ENCODE measurements at places on chromosomes 6 and 20.

DNA sequence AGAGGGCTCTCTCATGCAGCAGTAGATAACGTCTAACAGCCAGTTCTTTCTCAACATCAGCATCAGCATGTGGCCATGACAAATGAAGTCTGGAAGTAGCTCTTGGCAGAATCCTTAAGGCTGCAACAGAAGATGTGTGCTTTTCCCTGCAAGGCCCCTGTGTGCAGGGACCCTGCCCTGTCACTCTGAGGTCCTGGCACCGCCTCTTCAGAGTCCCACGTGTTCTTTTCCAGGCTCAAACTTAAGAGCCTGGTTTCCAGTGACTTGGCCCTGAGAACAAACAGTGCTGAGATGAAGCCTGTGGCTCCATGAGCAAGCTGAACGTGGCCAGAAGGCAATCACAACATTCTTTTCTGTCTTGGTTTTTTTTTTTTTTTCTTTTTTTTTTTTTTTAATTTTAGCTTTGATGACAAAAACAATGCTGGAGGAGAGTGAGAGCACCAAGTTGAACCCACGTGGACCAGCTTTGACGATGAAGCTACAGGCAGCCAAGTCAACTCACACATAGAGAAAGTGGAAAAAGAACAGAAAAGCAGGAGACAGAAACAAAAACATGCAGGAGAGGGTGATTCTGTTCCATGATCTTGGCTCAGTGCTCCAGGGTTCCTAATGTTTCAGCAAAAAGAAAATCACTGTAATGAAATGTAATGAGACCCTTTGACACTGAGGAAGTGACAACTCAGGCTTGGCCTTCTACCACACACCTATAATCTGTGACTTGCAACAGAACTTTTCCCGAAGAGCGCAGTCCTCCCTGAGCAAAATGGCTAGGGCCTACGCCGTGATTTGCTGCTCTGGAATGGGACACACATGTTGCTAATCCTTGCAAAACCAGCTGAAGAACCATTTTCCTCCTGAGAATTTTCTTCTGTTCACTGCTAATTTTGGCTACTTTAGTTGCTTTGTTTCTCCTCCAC lies 86.1 kb downstream of the FOXC1 start:
- no peak for DNase-seq

DNA sequence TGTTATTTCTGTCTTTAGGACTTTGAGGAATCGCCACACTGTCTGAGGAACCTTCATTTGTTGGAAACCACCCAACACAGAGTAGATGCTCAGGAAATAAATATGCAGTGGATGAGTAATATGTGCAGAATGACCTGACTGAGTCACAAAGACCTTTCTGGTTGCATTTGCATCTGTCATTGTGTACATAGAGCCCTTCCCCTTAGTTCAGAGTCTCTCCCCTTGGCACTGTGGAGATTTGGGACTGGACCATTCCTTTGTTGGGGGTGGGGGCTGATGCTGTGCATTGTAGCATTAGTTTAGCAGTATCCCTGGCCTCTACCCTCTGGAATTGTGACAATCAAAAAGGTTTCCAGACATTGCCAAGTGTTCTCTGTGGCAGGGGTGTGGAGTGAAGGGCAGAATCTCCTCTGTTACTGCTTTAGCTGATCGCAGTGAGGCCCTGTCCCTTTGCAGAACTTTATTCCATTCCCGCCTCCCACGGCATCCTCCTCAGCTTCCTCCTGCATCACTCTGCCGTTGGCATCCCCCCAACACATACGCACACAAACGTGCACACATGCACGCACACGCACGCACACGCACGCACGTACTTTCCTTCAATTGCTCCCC lies 64.5 kb downstream of the EYA2 start:
- no peak for DNase-seq

DNA sequence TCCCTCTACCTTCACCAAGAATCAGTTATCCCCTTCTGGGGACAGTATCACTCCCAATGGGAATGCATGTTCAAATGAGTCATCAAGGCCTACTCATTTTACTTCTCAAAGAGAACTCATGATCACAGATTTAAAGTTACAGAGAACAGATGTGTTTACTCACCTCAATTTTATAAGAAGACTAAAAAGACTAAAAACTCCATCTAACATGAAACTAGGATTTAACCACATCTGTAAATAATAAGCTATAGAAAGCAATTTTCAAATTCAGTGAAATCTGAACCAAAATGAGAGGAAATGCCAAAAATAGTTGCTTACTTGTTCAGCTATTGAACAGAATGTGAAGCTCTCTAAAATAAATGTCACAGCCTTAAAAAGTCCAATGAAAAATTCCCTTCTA lies 300.1 kb upstream of the KCNQ5 start:
- no peak for DNase-seq

DNA sequence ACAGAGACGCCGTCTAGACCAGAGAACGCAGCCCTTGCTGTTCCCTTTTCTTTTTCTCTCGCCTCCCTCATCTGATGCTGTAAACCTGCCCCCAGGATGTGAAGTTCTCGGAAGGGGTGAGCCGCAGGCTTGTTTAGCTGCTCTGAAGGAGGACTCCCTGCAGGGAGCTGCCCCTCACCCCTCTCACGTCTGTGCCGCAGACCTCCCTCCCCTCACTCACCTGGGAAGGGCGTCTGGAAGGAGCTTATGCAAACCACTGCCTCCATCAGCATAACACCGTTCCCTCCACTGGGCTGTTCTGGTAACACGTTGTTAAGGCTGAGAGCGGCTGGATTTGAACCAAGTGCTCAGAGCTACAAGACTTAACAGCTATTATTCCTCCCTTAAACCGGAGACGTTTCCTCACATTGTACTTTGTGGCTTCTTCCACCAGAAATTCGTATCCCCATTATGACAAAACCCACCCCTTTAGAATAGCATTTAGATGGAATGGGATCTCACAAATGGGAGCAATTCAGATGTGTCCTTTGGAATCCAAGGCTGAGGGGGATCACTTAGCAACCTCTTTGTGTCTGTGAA lies 99.8 kb downstream of the SMOC2 start:
- DNase-seq, result no peak

DNA sequence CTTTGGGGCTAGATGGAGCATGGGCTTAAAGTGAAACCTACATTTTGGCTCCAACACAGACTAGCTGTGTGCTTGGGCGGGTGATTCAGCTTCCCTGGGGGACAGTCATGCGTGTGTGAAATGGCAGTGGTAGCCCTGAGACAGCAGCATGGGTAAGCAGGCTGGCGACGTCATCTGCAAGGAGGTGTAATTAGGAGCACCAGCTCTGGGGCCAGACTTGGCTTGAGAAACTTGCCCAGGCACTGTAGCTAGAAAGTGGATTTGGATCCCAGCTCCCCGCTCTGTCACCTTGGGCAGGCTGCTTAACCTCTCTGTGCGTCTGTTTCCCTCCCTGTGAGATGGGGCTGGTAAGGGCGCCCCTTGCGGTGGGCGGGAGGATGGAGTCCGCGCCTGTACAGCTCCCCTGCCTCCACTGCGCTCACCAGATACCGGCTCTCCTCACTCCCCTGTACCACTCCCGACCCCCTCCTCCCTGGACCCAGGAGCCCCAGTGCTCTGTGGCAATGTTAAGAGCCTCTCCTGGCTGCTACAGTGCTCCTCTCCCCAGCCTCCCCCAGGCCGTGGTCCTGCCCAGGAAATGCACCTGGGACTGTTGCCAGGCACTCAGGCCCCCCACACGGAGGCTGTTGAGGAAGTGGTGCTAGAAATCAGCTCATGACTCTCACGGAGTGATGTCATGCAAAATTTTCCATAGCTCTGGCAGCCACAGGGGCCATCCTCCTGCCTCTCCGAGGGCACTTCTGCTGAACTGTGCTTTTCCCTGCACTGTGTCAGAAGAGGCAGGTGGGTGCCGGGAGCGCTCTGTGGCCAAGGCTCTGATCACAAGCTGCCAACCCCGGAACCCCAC lies 44.6 kb downstream of the SYNJ2 start:
- DNase-seq, result peak; percentile 90

GRCh38 chr6:16914184-16914583 lies 152.9 kb upstream of the ATXN1 start:
- no peak for DNase-seq

GRCh38 chr6:169723200-169723909 lies 945 bp downstream of the PHF10 start:
- DNase-seq, result peak; percentile 81

DNA sequence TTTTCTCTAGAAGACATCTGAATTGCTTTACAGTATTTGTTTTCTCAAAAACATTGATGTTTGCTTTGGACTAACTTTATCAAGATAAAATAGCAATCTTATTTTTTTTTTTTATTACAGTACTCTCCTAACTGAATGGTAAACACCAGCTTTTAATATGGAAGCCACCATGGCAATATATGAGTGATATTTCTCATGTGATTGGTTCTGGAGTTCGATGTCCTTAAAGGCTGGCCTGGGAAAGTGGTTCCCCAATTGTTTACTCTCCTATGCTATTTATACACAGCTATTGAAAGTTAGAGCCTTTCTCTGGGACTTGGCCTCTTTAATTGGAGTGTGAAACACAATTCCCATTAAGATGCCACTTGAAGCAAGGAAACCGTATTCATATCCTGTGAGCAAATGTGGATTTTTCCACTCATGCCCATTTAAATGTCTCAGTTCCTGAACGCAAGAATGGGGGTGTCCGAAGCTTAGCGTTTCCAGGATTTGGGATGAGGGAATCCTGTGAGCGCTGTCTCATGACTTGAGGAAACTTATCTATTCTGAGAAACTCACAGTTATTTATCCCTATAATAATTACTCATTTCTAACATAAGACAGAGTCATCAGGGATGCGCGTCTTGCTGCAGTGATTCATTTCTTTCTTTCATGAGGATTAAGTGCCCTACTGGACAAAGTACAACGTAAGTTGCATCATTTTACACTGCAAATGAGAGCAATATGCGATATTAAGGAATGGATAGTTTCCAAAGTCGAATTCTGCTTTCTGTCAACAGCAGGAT lies 143.3 kb upstream of the PREP start:
- no peak for DNase-seq

GRCh38 chr20:53707371-53708055 lies 113.9 kb upstream of the ZNF217 start:
- DNase-seq, result peak; percentile 53

- DNase-seq, result no peak
These were observed 7.1 kb upstream of the ADGRG6 start for GRCh38 chr6:142294679-142295078.

DNA sequence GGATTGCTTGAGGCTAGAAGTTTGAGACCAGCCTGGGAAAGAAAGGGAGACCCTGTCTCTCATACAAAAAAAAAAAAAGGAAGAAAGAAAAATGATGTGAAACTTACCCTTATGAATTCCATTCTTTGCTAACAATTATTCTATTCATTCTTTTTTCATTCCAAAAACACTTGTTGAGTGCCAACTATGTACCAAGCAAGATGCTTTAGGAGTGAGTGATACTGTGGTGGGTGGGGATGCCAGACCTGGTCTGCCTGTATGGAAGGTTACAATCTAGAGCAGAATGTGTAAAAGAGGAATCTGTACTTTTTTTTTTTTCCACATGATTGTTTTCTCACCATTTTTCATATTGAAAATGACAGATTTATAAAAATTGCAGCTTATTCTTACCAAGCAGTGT lies 73.8 kb upstream of the TULP1 start:
- DNase-seq, result no peak

DNA sequence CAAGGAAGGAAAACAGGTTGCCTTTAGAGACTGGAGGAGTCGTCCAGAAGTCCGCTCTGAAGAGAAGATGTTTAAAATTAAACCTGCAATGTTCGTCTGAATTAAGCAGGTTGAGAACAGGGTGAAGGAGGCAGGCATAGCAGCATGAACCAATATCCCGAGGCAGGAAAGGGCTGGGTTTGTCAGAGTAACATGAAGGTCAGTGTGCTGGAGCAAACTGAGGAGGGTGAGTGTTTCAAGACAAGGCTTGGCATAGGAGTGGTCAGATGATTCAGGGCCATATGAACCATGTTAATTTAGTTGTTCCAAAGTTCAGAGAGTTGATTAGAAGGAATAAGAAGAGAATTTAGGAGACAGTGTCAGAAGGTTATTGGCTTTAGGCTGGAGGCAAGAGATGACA lies 93.3 kb downstream of the UTRN start:
- DNase-seq, result no peak

DNA sequence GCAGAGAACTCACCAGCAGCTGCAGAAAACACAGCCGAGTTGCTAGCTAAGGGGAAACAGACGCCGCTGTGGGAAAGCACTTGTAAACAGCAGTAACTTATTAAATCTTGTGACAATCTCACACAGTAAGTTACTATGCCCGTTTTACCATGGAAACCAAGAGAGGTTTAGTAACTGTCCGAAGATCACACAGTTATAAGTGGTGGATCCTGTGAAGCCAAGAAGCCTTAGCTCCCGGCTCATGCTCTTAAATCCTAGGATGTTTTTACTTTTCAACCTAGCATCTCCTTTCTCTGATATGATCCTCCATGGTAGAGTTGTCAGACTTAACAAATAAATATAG lies 1.5 kb upstream of the SULF2 start:
- DNase-seq, result no peak

- DNase-seq, result no peak
These were observed 27.4 kb downstream of the NTSR1 start for GRCh38 chr20:62736026-62736406.

GRCh38 chr20:1805161-1805581 lies 90.0 kb upstream of the SIRPA start:
- no peak for DNase-seq

DNA sequence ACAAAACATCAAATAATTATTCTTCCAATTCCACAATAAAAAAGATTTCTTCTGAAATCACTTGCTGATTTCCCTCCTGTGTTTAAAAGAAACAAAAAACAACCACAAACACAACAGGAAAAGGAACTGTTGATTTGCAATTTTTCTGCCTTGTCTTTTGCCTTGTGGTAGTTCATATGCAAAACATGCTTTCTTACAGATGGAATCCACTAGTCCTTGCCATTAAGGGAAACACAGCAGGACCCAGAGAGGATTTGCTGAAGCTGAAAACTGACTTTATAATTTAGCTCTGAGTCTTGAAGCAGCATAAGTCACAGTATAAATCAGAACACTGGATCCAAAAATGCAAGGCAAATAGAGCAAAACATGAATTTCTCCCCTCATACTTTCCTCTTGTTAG lies 328.8 kb downstream of the PHF3 start:
- no peak for DNase-seq

DNA sequence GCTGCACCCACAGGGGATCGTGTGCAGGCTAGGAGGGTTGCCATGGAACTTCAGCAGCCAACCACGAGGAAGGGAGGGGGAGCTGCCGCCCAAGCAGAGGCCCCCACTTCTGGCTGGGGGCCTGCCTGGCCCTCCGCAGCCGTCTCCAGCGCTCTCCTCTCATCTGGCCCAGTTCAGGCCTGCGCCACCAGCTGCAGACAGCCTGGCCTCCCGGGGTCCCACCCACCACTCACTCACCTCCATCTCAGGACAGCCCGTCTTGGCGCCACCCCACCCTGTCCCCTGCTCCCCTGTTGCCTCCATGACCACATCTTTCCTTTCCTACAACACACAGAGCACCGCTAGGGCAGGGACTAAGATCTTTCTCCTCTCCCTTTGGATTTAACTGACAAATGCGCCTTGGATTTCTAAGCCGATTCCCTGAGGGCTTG lies 98.7 kb downstream of the ANKRD60 start:
- DNase-seq, result no peak
